ENCODE measurements at places on chromosomes 12 and 14.

DNA sequence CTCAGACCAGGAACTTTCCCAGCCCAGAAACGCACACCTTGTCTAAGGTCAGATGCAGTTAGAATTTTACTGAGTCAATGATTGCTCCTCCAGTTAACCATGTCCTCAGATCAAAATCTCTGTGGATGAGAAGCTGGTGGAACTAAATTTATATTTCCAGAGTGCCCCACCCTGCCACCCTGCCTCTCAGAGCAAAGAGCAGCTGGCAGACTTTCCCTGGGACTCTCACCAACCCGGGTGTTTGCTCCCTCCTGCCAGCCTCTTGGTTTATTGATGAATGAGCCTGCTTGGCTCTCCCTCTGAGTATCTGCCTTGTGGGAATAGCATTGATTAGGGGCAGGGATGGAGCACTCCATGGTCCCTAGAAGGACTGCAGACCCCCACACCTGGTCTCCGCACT lies 5.9 kb upstream of the KRT1 start:
- no peak for DNase-seq

DNA sequence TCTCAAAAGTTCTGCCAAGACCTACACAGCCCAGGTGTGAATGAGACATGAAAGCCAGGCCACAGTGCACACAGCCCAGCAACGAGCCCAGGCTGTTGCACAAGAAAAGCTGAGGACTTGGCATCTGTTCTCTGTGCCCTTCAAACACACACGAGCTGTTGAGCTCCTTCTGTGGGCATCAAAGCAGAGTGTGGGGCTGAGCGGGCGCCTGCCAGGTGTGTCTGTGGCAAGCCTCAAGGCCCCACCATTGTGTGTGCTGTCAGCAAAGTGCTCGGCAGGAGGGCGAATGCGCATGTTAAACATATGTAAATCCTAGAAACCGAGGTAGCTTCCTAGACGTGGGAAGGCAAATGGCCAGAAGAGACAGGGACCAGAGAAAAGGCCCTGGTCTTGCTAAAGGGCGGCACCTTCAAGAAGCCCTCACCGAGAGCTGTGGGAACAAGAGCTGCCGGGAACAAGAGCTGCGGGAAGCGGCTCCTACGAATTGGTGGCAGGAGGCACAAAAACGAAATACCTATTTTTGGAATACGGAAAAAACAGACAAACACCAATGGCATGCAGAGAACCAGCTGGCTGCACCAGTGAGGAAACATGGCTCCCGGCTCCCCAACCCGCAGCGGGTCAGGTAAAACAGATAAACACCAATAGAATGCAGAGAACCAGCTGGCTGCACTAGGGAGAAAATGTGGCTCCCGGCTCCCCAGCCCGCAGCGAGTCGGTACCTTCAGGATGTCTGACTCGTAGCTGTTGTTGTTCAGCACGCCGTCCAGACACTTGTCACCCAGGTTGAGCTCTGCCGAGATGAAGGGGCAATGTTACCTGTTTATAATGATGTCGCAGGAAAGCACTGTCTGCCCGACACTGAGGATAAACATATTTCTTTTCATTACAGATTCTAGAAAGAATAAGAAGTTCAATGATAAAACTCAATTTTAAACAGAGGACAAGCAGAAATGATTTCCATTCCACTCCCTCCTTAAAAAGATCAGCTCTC lies 19.0 kb upstream of the GOLGA3 start:
- no peak for DNase-seq

- DNase-seq = no peak
Measured at GRCh38 chr14:96484399-96484798, 17.8 kb upstream of the PAPOLA start.

DNA sequence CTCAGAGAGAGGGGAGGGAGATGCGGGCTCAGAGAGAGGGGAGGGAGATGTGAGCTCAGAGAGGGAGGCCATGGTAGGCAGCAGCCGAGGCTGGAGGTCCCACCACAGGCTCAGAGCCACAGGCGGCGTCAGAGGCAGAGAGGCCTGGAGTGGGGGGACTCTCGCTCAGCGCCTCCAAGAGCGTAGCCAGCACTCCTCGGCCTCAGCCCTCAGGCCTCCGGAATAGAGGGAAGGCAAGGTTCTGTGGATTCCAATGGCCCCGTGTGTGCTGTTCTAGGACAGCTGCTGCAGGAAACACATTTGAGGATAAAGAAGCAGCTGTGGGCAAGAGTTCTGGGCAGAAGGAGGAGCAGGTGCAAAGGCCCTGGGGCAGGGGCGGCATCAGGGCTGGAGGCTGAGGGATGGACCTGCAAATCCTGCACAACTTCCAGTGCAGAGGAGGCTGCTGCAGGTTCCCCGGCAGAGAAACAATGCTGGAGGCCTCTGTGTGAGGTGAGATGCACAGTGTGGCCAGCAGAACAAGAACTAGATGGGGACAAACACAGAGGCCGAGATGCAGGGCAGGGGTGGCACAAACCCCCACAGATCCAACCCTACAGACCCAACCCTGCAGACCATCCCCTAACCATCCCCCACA lies 59.1 kb upstream of the GALNT9 start:
- DNase-seq = no peak
